ENCODE measurements at places on chromosomes 13 and 19.

DNA sequence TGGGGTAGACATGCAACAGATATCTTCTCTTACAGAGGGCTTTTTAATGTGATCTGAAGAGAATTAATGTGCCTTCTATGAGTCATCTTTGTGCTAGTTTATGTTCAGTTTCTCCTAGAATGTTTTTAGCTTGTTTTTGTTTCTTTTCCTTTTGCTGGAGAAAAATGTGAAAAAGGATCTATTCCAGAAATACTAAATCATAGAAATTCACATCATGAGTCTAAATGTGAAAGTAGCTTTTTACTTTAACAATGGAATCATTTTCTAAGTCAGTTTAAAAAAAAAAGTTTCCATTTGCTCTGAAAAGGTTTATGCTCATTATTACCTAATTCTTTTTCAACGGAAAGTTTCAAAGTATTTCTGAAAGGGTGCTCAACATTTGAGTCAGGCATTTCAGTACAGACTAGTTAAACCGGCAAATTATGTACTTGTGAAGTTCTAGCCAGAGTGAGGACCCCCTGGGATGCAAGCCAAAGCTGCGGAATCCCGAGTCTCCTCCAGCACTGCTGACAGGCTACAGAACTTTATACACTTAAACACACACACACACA is 72.9 kb downstream of the SPATA13 start:
- DNase-seq: no peak

- DNase-seq: no peak
Measured at GRCh38 chr13:20498129-20498528, 27.5 kb downstream of the CRYL1 start.

- DNase-seq: no peak
Measured at GRCh38 chr19:44164327-44164672, 600 bp upstream of the ZNF226 start.

DNA sequence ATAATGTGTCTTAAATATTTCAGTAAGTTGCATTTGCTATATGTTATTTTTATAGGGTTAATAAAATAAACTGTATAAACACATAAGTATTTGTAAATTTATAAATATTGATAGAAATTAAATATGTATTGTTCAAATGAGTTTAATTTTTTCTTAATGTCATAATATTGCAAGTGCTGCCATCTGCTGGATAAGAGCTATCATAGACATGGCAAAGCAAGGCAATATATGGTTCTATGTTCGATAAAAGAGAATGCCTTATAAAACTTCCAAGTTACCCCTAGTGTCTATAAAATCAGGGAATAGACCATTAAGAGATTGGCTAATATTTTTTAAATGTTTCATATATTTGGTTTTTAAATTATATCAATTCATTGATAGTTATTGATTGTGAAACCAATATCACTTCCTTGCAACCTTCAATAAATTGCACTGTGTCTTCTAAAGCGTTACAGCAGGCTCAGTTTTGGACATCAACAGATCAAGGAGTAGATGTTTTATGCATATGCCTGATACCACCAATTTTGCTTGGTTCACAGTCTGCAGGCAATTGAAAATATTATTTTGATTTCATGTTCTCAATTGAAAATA is 29.0 kb upstream of the SLITRK6 start:
- DNase-seq: no peak

GRCh38 chr13:98540476-98540875 is 36.4 kb downstream of the STK24 start:
- DNase-seq: no peak

DNA sequence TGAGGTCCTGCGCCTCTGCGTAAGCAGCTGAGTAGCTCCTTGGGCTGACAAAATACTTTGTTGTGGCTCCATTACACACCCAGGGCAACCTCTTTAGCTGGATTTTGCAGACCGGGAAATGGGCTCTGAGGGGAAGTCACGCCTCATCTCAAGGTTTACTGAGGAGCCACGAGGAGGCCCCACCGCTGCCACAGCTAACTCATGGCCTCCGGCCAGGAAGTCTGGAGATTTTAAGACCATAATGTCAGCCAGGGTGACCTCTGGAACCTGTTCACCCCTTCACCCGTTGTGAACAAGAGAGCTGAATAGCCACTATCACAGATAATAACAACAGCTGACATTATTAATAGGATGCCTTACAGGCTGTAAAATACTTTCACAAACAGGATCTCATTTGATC is 351.3 kb upstream of the TMTC4 start:
- no peak for DNase-seq

- DNase-seq: no peak
Measured at GRCh38 chr13:19822673-19823072, 39.9 kb upstream of the PSPC1 start.

DNA sequence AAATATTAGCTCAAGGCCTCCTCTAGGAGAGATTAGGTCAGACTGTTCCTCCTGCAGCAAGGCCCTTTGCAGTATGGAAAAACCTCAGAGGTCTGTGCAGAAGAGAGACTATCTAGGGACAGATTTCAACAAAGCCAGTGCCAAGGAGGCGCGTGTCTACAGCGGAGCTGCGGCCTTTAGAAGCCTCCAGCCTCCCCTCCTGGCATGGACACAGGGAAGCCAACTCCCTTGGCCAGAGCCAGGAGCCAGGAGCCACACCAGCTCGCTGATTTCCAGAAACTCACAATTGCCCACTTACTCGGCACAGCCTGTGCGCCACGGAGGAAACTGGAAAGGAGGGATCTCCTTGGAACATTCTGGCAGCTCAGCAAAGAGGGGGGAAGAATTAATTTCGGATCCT is 63.4 kb downstream of the INSR start:
- no peak for DNase-seq

- no peak for DNase-seq
Measured at GRCh38 chr13:29993716-29994488, 143.5 kb upstream of the UBL3 start.

GRCh38 chr19:47699360-47699917 is 13.8 kb upstream of the EHD2 start:
- DNase-seq: peak; percentile 52

- DNase-seq: no peak
Measured at GRCh38 chr13:108121406-108121805, 93.9 kb downstream of the LIG4 start.

GRCh38 chr13:53013113-53013512 is 15.5 kb upstream of the OLFM4 start:
- DNase-seq: no peak

- no peak for DNase-seq
Measured at GRCh38 chr19:40461669-40462221, 3.8 kb downstream of the BLVRB start.

GRCh38 chr13:111939666-111940278 is 127.2 kb upstream of the SOX1 start:
- DNase-seq: no peak

DNA sequence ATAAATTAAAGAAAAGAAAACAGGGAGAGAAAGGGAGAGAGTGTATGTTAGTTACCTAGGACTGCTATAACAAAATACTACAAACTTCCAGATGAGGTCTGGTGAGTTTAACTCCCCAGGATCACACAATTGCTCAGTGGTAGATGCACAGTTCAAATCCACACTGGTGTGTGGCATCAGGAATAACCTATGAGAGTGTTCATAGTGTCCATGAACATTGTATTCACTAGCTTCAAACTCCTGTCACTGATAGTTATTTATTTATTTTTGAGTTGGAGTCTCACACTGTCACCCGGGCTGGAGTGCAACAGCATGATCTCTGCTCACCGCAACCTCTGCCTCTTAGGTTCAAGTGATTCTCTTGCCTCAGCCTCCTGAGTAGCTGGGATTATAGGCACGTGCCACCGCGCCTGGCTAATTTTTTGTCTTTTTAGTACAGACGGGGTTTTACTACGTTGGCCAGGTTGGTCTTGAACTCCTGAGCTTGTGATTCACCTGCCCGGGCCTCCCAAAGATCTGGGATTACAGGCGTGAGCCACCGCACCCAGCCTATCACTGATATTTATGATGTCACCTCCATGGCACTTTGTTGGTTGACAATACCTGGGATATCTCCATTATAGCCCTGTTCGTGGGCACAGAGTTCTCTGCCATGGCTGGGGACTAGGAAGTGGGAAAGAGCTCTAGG is at the start of gene NFILZ:
TSS of gene NFILZ (plus strand) at position 638 of the 688 bp plus-strand sequence. CDS start 46,133 bp downstream, outside the sequence.
- DNase-seq: no peak

- no peak for DNase-seq
Measured at GRCh38 chr13:96071504-96071903, 18.3 kb upstream of the UGGT2 start.

DNA sequence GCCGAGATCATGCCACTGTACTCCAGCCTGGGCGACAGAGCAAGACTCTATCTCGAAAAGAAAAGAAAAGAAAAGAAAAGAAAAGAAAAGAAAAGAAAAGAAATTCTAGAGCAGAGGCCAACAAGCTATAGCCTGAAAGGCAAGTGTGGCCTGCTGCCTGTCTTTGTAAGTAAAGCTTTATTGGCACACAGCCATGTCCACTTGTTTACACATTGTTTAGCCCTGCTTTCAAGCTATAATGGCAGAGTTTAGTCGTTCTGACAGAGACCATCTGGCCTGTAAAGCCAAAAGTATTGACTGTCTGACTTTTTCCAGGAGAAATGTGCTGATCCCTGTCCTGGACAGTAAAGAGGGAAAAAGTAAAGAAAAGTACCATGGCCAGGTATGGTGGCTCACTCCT is 18.3 kb downstream of the NWD1 start:
- DNase-seq: no peak

- DNase-seq: no peak
Measured at GRCh38 chr13:47258384-47258783, 361.5 kb upstream of the HTR2A start.

- no peak for DNase-seq
Measured at GRCh38 chr13:76634431-76635191, 251.6 kb downstream of the KCTD12 start.

GRCh38 chr19:7475665-7476064 is 13.2 kb downstream of the PEX11G start:
- DNase-seq: no peak

DNA sequence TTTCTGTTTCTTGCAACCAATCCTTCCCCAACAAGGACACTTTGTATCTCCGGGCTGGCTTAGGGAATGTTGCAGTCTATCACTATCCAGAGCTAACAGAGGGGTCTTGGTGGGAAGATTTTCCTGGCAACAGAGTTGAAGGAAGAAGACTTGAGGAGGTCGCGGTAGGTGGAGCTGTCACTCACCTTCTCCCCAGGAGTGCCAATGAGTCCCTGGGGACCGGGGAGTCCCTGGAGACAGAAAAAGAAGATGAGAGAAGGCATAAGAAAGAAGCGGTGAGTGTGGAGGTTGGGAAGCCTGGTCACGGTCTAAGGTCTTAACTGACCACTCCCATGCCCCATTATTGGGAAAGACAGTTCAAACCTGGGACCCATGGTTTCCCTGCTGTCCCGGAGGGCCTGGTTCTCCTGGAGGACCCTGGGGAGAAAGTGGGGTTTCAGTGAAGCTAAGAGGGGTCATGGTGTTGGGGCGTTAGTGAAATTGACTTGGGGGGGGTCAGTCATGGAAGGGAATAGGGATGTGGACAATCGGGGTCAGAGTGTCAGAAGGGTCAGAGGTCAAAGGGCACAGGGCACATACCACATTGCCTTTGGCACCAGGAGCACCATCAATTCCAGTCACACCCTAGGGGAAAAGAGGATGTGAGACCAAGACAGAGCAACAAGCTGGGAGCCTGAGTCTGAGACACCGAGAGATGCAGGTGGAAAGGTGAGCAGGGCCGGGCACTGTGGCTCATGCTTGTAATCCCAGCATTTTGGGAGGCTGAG is 18.7 kb downstream of the COL5A3 start:
- no peak for DNase-seq

DNA sequence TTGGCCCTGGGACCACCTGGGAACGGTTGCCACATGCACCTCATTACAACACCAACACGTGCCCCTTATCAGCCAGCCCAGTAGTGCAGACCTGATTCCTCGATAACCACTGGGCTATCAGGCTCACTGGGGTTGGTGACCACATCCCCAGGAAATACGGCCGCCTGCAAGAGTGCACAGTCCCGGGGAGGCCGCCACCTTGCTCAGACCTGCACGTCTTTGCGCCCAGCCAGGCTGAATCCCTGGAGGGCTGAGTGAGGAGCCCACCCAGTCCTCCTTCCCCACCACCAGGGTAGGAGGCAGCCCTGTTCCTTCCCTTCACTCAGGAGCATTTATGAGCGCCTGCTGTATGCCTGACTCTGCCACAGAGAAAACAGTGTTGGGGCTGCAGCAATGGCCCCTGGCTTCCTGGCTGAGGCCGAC is 67.8 kb downstream of the CEBPG start:
- no peak for DNase-seq

DNA sequence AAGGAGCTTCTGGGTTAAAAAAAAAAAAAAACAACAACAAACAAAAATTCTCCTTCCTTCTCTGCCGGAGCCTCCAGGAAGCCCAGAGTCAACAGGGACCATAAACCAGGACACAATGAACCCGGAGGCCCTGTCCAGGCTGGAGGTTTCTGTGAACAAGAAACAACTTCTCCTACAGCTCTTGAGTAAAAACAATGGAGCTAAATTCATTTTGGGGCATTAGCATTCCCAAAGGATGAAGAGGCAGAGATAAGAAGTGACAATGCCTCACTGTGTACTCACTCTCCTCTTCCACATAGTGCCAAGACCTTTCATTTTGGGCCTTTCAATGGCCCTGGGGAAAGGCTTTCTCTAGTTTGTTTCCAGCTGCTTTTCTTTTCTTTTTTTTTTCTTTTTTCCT is 9.0 kb downstream of the RHPN2 start:
- DNase-seq: no peak

- peak; percentile 33 for DNase-seq
Measured at GRCh38 chr19:16899566-16900075, 10.8 kb downstream of the F2RL3 start.

DNA sequence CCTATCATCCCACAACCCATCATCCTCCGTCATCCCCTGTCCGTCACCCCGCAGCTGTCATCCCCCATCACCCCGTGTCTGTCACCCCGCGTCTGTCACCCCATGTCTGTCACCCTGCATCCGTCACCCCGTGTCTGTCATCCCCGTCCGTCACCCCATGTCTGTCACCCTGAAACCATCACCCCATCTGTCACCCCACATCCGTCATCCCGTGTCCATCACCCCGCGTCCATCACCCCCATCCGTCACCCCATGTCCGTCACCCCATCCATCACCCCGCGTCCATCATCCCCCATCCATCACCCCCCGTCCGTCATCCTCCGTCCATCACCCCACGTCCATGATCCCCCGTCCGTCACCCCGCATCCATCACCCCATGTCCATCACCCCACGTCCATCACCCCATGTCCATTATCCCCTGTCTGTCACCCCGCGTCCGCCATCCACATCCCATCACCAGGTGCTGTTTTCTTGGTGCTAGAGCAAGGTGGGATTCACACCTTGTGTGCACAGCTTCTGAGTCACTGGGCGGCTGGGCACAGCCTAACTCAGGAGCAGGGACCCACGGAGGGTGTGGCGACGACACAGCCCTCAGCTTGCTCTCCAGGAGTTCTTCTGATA is 24.2 kb downstream of the RASA3 start:
- no peak for DNase-seq

- no peak for DNase-seq
Measured at GRCh38 chr13:59398127-59398526, 765.6 kb downstream of the DIAPH3 start.

GRCh38 chr19:16627928-16628182 is 149 bp downstream of the MED26 start:
- DNase-seq: no peak

GRCh38 chr13:56980856-56981255 is 159.9 kb upstream of the PRR20A start:
- no peak for DNase-seq

- DNase-seq: no peak
Measured at GRCh38 chr13:106034201-106034600, 501.3 kb downstream of the EFNB2 start.

Measured in CD4-positive, alpha-beta T cell treated with Interleukin-12 subunit alpha and Interleukin-12 subunit beta, for 1 hour (primary cell).